ENCODE measurements at places on chromosomes 7 and 10.

GRCh38 chr10:88330174-88330573 lies 252.9 kb downstream of the RNLS start:
- no peak for DNase-seq

- no peak for DNase-seq
These were observed 59.0 kb downstream of the TBXAS1 start for GRCh38 chr7:139887992-139888481.

GRCh38 chr7:120353171-120353570 lies 80.2 kb downstream of the KCND2 start:
- no peak for DNase-seq

DNA sequence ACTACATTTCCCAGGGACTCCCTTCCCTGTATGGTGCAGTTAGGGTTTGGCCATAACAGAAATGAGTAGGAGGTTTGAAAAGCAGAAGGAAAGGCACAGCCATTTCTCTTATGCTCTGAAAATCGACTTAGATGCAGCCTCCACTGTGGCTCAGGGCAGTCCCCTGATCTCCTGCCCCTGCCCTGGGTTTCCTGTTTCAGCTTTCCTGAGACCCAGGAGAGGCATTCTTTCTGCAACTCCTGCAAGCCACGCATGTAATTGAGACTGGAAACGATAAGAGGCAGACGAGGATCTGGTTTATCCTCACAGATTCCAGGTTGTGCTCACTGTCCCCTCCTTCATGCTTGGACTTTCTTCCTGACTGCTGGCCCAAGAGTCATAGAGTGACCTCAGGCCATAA lies 461.2 kb upstream of the VSTM2A start:
- no peak for DNase-seq

GRCh38 chr10:17758896-17759295 lies 6.9 kb downstream of the TMEM236 start:
- no peak for DNase-seq

Measured in NCI-H187 treated with DMSO at 0.1 percent for 48 hours (cell line).